ENCODE measurements at places on chromosomes 12 and 14.

DNA sequence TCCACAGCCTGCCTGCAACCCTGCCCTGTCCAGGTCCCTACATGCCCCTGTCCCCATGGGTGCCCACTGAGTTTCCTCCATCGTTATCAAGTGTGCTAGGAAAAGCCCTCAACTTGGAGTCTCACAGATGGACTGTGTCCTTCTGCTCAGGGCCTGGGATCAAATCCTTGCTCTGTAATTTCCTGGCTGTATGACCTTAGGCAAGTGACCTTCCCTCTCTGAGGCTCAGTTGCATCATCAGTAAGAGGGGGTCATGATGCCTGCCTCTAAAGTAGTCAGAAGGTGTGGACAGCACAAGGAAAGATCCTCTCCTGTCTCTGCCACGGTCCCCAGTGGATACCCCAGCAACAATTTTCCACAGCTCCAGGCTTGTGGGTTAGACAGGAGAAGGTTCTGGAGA lies 22.2 kb downstream of the RASAL1 start:
- DNase-seq, result no peak

- no peak for DNase-seq
Measured at GRCh38 chr14:50524060-50524459, 8.3 kb downstream of the MAP4K5 start.

DNA sequence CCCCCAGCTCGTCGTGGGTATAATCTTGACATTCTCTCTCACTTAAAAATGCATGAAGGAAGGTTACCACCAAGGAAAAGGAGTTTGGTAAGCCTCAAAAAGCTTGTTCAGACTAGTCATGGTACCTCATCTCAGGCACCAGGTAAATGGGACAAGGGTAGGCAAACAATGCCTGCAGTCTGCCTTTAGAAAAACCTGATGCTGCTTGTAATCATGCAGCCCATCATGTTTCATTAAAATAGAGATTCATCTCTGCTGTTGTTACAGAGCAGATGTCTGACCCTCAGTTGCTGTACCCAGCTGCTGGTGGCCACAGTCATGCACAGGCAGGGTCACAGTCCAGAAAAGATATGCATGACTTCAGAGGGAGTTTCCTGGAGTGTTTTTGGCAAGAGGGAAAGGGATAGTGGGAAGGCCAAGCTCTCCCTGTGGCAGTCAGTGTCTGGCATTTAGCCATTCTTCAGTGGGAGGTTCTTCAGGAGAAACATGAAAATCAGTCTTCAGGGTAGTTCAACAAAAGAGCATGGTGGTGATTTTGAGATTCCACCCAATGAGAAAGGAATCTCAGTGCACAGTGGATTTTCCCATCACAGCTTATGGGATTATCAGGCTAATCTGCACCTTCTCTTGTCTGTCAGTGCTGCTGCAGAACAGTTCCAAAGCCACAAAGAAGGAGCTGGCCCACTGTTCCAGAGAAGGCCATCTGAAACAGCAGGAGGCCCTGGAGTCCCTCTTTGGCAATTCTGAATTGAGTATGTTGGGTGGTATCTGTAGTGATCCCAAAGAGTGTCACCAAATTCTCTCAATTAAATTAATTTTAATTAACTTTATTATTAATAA lies 202.7 kb upstream of the FRMD6 start:
- DNase-seq, result peak; percentile 33

DNA sequence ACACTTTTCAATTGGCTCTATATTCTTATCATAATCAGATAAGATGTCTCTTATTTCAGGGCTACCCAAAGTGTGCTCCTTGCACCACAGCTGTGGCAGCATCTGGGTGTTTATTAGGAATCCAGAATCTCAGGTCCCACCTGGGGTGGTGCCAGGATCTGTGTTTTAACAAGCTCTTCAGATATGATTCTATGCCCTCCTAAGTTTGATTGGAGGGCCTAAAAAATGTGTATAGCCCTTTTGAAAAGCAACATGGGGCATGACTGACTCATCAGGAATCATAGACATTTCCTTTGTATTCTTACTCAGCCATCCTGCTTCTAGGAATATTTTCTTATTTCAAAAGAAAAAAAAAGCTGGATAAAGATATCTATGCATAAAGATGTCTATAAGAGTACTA lies 103.1 kb downstream of the HELB start:
- no peak for DNase-seq

GRCh38 chr14:36222952-36223468 lies 46.5 kb upstream of the PTCSC3 start:
- no peak for DNase-seq

Data from NCI-H1694 (cell line).